ENCODE measurements at places on chromosomes 6 and 20. TPM values are rescaled to one million over a fixed set of nuclear protein-coding genes. Genes with fewer than 3 reads are reported as not detected.

- H3K4me1 ChIP-seq = peaks cover 4% of the 10 kb centered on the region
- H3K4me3 ChIP-seq = no peak overlapping the region
- H3K27ac ChIP-seq = no peak overlapping the region
Measured at GRCh38 chr6:139060332-139060731, 31.8 kb downstream of the ABRACL start.

PBOV1 gene
- total RNA-seq = not detected

- H3K4me3 ChIP-seq = no peak overlapping the region
- no peak overlapping the region for H3K27ac ChIP-seq
- H3K36me3 ChIP-seq = no peaks in the 10 kb centered on the region
- DNase-seq = no peak
- H3K27me3 ChIP-seq = no peaks in the 10 kb centered on the region
Measured at GRCh38 chr6:94859924-94860323, 717.4 kb upstream of the MANEA start.

PRDM1 gene
- total RNA-seq = 52.3 TPM

TSPYL4 gene
- 17.5 TPM for total RNA-seq

DNA sequence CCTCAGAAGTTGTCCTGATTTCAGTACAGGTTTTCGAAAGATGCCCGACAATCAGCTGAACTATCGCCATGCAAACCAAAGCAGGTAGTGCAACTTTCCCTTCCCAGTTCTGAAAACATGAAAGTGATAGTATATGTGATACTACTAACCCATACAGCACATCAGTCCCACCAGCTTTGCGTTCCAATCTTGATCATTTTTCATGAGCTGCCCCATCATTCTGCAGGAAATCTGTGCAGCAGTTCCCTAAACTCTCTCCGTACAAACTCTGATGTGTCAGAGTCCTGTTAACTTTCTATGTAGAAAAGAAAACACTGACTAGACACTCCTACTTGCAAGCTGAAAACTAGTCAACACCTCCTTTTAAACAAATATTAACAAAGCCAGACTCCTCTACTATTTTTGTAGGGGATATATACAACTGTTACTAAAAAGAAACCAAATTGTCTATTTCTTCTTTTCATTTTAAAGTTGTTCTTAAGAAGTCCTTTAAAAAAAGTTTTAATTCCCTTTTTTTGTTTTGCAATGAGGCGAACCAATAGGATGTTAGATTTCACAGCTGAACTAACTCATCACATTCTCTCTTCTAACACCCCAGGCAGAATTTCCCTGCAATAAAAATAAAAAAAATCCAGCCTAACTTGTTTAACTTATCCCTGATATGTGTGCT is 99.6 kb upstream of the DST start:
- H3K27me3 ChIP-seq = peaks cover 2% of the 10 kb centered on the region
- H3K4me1 ChIP-seq = no peaks in the 10 kb centered on the region
- DNase-seq = no peak

GRCh38 chr20:25047766-25048165 is 10.2 kb downstream of the ACSS1 start:
- peaks cover 6% of the 10 kb centered on the region for H3K4me1 ChIP-seq
- DNase-seq = no peak
- H3K27me3 ChIP-seq = no peaks in the 10 kb centered on the region

TMEM74B gene
- total RNA-seq = 1.2 TPM

DNA sequence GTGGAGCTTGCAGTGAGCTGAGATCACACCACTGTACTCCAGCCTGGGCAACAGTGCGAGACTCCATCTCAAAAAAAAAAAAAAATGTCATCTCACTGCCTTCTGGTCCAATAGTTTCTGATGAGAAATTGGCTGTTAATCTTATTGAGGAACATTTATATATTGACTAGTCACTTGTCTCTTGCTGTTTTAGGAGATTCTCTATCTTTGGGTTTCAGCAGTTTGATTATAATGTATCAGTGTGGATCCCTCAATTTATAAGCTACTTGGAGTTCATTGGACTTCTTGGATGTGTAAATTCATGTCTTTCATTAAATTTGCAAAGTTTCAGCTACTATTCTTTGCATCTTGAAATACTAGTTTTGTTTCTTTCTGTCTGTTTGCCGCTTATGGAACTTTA is 11.2 kb downstream of the ZGPAT start:
- H3K27me3 ChIP-seq = no peaks in the 10 kb centered on the region
- H3K27ac ChIP-seq = no peak overlapping the region
- DNase-seq = no peak
- H3K4me3 ChIP-seq = no peak overlapping the region
- peaks cover 91% of the 10 kb centered on the region for H3K36me3 ChIP-seq

DNA sequence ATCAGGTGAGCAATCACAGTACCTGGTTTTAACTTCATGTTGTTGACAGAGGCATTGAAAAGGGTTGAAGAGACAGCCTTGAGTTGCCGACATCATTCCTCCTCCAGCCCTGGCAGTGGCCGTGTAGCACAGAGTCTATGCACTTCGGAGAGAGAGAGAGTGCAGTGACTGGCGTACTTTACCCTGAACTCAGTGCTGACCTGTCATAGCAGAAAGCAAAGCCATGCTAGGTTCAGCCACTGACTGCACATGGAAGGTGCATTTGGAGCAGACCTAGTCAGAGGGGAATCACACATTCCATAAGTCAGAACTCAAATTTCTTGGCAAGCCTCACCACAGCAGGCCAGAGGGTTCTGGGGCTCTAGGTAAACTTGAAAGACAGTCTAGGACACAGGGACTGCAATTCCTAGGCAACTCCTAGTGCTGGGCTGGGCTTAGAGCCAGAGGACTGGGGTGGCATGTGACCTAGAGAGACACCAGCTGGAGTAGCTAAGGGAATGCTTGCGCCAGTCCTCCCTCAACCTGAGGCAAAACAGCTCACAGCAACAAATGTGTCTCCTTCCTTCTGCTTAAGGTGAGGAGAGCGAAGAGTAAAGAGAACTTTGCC is 69.1 kb downstream of the ELOVL4 start:
- no peak overlapping the region for H3K4me3 ChIP-seq
- no peaks in the 10 kb centered on the region for H3K36me3 ChIP-seq
- H3K27me3 ChIP-seq = peaks cover 10% of the 10 kb centered on the region
- H3K27ac ChIP-seq = no peak overlapping the region
- no peak for DNase-seq

GJA10 gene
- 0.32 TPM for total RNA-seq
